ENCODE measurements at places on chromosomes 16 and 17.

DNA sequence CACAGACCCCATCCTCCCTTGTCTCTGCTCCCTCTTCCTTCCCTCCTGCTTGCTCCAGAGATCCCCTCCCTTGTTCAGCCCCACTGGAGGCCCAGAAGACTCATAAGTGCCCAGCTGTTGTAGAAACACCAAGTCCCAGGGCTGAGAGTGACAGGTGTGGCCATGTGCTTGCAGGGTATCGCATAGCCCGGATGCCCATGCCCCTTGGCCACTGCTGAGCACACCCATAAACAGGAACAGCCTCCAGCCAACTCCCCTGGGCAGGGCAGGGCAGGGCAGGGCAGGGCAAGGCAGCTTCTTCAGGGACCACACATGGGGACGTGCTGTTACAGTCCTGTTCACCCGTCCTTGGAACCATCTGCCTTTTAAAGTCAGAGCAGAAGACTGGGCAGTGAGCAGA is 2.0 kb downstream of the CACNG1 start:
- DNase-seq, result no peak

- no peak for DNase-seq
Observed at GRCh38 chr17:57751348-57751971, 6.4 kb upstream of the CCDC182 start.

DNA sequence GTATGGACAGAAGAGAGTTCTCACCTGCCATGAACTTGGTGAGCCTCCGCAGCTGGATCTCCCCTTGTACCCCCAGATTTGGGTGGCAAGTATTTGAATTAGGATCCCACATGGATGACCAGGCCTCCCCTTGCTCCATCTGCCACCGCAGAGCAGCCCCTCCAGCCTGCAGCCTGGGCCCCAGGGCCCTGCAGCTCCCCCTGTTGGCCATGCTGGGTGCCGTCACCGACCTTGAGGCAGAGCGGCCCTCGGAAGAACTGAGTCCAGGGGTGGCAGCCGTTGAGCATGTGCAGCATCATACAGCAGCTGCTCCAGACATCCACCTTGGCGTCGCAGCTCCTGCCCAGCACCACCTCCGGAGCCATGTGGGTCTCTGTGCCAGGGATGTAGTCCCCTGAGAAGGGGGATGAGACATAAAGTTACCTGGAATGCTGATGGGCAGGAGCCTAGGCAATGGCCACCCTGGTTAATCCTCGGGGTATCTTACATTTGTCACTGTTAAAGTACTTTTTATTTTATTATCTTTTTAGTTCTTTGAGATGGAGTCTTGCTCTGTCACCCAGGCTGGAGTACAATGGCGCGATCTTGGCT is 9.0 kb upstream of the SPATA32 start:
- DNase-seq, result peak; percentile 63

- DNase-seq, result peak; percentile 51
Observed at GRCh38 chr17:64441772-64442540, 7.0 kb upstream of the MILR1 start.

DNA sequence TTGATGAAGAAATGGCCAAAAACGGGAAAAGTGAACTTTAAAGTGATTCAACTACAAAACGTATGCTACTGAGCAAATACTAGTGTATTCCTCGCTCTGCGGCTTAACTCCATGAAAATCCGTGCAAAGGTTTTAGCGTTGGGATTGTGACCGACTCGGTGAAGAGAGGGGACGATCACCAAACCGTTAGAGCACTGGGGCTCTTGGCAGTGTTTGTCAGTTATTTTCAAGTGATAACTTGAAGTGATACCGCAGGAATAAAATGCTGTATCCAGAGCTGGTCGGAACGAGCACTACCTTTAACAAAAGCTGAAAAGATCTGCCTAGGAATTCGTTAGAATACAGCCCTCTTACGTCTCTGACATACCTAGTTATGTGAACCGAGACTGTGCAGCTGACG is 773 bp upstream of the PPM1D start:
- DNase-seq, result no peak

DNA sequence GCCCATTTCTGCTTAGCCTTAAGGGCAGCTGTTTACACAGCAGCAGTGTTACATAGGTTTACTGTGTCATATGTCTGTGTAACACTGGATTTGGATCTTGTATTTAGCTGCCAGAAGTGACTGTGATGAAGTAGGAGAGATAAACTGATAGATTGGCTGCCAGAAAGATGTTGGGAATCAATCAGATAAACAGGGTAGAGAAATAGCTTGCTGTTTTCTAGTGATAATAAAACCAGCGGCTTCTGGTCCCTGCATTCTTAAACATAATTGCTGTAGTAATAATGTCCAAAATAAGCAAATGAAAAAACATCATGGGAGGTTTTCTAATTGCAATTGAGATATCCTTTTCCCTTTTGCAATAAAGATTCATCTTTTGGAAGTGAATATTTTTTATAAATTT is 68.7 kb downstream of the AATF start:
- DNase-seq, result no peak

- DNase-seq, result no peak
Observed at GRCh38 chr16:55506083-55506482, 2.8 kb upstream of the LPCAT2 start.

- no peak for DNase-seq
Observed at GRCh38 chr17:61416540-61417363, 17.1 kb downstream of the TBX2 start.

GRCh38 chr16:55489119-55489955 is 10.3 kb downstream of the MMP2 start:
- no peak for DNase-seq

GRCh38 chr16:54422569-54422978 is 136.0 kb upstream of the IRX3 start:
- no peak for DNase-seq

GRCh38 chr16:86757704-86758040 is 179.3 kb downstream of the FOXL1 start:
- DNase-seq, result no peak

GRCh38 chr17:66975614-66976378 is 11.3 kb downstream of the CACNG4 start:
- no peak for DNase-seq

GRCh38 chr17:73340093-73340596 is 28.3 kb upstream of the CDC42EP4 start:
- DNase-seq, result no peak

GRCh38 chr16:17460890-17461289 is 9.9 kb downstream of the XYLT1 start:
- no peak for DNase-seq

DNA sequence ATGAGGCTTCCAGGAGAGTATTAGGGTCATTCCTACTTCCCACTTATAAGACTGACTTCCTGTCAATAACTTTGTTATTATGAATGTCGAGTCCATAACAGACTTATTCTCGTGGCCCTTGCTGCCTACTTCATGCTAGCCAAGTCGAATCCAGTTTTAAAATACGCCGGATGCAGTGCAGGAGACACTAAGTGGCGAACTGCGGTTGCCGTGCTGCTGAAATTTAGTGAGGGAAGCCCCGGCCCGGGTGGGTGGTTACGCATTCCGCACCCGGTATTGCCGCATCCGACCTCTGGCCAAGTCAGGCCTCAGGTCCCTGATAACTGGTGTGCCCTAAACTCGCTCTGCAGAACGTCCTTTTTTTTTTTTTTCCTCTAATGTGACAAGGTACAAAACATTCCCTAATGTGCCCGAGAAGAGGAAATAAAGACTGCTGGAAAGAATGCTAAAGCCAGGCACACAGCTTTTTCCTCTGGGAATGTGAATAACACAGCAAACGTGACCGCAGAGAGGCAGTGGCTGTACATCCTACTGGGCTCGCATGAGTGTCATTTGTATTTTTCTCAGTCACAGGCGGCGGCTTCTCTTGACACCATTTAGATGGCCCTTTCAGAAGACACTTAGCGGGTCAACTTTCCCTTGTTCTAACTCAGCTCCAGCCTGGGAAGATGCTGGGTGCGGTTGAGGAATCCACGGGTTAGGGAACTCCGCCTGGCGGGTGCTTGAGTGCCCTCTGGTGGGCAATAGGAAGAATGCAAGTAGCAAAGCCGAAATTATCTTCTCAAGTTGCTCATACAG is 7.1 kb upstream of the AKTIP start:
- DNase-seq, result peak; percentile 35

DNA sequence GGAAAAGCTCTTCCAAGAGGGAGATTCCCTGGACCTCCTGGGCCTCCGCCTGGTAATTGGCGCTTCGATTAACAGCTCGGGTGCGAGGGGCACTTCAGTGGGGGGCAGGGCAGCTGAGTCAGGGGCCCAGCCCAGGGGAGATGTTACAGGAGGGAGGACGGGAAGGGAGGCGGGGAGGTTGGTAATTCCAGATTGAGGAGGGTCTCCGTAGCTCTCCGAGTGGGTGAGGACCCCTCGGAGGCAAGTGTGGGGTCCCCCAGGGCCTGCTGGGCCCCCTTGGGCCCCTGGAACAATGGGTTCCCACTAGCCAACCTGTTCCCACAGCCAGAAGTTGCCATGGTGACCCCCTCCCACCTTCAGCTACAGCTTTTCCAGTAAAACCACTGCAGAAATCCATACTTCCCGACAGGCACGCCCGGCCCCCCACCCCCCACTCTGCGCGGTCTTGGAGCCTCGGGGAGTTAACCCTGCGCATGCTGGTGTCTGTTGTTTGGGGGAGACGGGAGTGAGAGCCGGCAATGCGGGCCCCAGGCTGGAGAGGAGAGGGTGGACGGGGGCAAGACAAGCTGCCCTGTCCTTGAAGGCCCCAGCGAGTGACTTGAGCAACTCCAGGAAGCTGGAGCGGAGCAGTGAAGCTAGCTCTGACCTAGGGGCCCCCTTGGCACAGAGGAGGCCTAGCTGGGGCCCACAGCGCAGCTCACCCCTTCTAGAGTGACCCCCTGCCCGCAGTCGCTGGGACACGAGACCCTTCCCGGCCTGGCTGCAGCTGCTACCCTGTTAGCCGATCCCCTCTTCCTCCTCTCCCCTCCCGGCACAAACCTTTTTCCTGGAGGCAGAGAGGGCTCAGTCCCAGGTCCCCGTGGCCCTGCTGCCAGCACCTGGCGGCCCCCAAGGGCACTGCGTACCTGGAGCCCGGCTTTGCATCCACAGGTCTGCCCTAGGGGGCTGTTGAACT is 37.8 kb downstream of the TMEM235 start:
- DNase-seq, result no peak

DNA sequence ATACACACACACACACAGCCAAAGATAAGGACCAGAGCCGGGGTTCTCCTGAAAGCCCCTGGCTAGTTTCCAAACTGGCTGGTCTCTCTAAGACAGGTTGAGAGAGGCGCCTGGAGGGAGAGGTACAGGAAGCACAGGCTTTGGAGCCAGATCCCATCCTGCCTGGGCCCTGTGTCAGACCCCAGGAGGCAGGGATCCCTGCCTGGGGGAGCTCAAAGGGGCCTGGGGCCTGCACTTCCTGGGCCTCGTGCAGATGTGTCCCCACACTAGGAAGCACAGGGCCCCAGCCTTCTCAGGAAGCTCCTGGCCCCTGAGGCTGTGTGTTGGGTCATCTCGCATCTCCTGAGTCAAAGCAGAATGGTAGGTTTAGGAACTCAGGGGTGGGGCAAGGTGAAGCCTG is 16.0 kb downstream of the SLC5A10 start:
- no peak for DNase-seq

DNA sequence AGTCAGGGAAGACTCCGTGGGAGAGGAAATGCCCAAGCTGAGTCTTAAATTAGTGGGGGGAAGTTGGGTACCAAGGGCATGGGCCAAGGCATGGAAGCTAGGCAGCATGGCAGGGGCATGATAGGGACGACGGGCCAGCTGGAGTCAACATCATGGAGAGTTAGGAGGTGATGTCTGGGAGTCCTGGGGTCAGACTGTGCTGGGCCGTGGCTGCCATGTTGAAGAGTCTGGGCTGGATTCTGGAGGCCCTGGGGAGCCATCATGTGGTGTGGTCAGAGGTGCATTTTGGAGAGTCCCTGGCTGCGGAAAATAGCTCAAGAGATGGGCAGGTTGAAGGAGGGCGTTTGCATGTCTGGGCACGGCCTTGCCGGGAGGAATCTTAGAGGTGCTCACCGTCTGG is 85.2 kb downstream of the SDR42E1 start:
- DNase-seq, result no peak

DNA sequence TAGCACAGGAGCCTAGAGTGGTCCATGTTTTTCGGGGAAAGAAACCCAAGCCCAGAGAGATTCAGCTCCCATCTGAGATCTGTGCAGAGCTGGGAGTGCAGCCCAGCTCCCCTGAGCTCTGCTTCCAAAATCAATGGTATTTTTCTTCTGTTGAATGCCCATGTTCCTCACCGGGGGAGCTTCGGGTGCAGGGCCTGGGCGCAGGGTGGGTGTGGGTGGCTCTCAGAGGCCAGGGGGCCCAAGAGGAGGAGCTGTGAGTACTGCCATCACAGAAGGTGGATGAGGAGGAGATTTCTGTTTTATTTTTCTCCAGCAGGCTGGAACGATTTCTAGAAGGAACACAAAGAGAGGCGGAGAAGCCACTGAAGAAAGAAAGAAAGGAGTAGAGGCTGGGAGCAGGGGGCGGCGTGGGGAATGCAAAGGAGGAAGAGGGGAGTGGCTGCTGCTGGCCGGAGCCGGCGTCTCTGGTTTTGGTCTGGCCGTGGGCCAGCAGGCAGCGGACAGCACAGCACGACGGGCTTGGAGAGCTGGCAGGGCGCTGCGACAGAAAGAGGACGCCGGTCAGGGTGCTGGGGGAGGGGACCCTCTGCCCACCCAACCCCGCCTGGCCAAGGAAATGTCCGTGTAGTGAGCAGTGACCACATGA is 76.2 kb upstream of the KSR1 start:
- DNase-seq, result no peak

GRCh38 chr17:55452139-55452790 is 30.6 kb upstream of the MMD start:
- DNase-seq, result no peak

DNA sequence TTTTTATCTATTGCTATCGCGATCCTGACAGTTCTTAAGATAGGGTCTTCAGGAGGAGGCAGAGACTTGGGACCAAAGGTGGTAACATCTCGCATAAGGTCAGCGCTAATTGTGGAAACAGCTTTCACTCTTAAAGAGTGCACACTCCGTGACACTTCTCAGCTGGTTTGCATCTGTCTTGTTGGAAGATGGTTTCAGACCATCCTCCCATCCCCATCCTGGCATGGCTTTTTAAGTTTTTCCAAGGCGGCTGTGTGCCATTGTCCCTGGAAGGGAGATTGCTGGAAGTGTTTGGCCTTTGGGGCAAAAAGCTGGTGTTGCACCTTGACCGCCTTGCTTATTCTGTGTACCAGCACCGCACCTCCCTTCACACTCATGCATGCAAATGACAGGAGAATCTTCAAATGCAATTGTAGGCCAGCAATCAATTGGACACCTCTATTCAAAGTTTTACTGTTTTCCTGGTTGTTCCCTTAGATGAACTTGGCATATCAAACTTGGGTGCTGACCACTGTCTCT is 1.5 kb downstream of the SOCS7 start:
- DNase-seq, result no peak

GRCh38 chr17:77834170-77835115 is 124.1 kb upstream of the TNRC6C start:
- DNase-seq, result no peak

DNA sequence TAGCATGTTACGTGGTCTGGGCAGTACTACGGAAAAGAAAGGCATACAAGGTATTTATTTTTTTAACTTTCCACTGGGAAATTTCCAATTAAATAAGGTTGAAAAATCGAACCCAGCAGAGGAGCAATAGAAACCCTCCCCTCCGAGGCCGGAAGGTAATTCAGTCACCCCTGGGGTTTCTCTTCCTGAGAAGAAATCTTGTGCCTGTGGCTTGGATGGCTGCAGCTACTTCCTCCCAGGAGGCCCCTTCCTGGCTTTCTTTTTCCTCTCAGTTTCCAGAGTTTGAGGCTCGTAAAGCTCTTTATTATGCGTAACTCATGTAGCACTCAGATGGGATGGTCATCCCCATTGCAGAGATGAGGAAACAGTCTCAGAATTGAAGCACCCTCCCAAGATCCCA is 140.3 kb downstream of the ASIC2 start:
- no peak for DNase-seq
